ENCODE measurements at places on chromosomes 7 and 10.

- no peak for DNase-seq
Observed at GRCh38 chr7:83267141-83267631, 104.5 kb upstream of the PCLO start.

DNA sequence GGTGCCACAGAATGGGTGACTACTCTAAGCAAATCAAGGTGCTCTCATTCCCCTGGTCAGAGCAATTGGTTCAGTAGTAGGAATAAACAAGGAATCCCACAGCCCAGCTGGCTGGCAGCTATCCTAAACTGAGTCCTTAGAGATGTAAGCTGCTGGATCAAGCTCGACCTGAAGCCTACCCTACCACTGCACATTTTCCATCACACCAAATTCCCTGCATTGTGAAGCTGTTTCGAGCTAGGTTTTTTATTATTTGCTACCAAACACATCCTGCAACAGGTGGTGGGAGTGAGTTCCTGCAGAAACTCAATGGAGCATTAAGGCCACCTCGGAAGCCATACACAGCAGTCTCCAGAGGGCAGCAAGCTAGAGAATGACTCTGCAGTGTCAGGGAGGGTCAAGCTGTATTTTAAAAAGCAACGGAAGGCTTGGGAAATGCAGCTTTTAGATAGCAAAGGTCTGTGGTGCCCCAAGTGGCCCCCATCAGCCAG is 33.7 kb upstream of the TNRC18 start:
- DNase-seq = no peak

GRCh38 chr10:133235265-133235855 is 2.3 kb upstream of the VENTX start:
- no peak for DNase-seq

GRCh38 chr7:28419716-28420115 is 7.4 kb downstream of the CREB5 start:
- no peak for DNase-seq

- DNase-seq = no peak
Observed at GRCh38 chr7:157470017-157470322, 133.2 kb downstream of the DNAJB6 start.

DNA sequence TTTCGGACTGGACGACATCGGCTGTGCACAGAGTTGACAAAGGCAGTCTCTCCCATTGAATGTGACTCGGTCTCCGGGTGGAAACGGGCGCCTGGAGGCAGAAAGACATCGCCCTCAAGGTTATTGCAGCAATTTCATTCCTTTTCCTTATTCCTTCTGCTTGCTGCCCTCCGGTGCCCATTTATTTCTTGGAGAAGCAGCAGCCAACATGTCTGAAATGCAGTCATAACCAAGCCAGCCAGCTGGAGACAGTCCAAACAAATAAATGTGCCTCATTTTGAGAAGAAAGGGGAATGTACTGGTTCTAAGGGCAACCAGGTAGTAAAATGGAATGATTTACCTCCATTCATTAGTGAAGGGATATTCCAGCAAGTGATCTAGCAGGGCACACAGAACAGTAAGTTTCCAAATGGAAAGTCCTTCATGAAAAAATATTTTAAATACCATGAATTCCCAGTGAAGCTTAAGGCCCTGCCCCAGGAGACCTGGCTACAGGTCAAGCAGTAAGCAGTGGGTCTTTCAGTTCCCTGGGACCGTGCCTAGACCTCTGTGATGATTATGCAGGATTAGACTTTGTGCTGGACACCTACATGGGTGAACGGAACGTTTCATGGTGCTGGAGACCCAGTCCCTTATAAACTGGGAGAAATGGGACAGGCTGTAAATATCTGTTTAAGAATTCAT is 86.6 kb downstream of the ABLIM1 start:
- no peak for DNase-seq

- no peak for DNase-seq
Observed at GRCh38 chr7:119996634-119997033, 276.3 kb upstream of the KCND2 start.

DNA sequence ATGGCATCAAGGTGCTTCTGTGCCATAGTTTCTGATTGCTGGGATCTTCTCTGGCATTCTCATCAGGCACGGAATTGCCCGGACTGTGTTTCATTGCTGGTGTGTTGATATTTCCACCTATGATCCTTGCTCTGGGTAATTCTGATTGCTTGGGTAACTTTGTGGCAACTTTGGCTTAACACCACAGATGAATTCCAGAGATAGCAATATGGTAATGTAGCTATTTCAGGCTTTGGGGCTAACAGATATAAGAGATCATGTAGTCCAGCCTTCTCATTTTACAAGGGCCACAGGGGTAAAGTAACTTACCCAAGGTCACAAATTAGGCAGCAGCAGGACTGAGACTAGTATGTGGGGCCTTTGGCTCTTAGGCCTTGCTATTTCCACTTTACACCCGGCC is 53.9 kb upstream of the PLPP4 start:
- no peak for DNase-seq

- no peak for DNase-seq
Observed at GRCh38 chr7:95976369-95977060, 204.2 kb downstream of the DYNC1I1 start.

- DNase-seq = no peak
Observed at GRCh38 chr10:123146894-123147634, 872 bp upstream of the HMX2 start.

GRCh38 chr7:70047891-70048448 is 449.7 kb downstream of the AUTS2 start:
- DNase-seq = no peak

DNA sequence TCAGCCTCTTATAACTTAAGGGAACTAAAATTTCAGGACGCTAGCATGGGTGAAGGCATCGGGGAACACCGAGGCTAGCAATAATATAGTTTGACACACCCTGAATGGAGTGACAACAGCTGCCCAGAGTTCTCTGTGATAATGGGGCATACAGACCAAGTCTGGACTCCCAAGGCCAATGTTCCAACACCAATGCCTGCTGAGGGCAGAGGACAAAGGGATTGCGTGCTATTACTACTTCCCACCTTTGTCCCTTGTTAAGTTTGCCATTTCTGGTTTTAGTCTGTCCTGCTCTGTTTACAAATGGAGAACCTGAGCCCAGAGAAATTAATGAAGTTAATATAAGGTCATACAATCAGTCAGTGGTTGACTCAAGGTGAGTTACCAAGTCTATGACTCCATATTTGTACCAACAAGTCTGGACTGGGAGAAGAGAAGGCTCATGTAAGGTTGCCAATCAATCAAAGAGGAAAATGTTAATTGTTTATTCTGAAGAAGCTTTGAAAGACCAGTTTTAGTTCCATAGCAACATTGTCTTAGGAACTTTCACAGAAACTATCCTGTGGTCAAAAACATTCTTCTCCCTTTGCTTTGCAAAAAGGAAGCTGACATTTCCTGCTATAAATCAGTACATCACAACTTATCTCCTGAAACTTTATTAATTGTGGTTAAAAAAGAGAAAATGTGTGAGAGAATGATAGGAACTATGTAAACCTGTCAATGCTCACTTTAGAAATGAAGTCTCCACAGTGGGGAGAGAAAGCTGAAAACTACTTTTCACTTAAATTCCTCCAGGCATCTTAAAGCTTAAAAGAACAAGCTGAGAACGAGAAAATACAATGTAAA is 74.5 kb downstream of the CCDC6 start:
- DNase-seq = no peak

DNA sequence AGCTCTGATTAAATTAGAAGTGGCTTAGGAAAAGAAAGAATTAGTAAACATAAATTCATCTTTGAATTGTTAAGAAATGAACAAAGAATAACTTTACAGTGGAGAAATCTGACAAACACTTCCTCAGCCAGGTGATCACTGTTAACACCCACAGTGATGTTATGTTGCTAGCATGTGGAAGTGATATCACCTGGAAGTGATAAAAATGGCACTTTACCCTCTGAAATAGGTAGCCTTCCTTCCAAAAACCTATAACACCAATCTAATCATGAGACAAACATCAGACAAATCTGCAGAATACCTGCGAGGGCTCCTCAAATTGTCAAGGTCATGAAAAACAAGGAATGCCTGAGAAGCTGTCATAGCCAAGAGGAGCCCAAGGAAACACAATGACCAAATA is 59.5 kb downstream of the SNX10 start:
- DNase-seq = no peak

DNA sequence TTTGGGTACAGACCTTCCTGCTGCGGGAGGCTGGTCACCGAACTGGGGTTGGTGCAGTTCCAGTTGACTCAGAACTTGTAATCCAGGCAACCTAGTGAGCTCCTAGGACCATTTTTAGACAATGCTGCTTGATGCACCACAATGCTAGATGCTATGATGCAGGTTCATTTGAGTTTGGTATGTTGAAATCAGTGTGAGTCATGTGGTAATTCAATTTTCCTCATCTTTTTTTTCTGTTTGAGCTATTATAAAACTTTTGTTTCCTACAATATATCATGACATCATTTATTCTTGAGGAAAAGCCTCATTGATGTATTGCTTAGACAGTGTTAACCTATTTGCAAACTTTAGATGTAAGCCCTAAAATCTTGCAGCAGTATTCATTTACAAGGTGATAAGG is 40.9 kb upstream of the MTPN start:
- no peak for DNase-seq

GRCh38 chr7:1977059-1977875 is 255.5 kb downstream of the MAD1L1 start:
- DNase-seq = no peak

DNA sequence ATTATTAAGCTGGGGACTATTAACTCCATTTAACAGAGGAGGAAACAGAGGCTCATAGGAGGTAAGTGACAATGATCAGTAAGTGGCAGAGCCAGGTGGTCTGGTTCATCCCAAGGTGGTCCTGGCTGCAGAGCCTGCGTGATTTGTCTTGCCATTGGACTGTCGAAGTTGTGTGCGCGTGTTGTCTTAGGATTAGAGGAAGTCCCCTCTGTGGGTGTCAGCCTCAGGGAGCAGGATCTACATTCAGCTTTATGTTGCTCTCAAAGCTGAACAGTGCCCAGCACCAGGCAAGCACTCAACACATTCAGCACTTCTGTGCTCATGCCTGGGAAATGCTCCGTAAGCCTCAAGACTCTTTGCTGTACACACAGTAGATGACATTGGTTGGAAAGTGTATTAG is 139.5 kb downstream of the HERPUD2 start:
- DNase-seq = no peak

DNA sequence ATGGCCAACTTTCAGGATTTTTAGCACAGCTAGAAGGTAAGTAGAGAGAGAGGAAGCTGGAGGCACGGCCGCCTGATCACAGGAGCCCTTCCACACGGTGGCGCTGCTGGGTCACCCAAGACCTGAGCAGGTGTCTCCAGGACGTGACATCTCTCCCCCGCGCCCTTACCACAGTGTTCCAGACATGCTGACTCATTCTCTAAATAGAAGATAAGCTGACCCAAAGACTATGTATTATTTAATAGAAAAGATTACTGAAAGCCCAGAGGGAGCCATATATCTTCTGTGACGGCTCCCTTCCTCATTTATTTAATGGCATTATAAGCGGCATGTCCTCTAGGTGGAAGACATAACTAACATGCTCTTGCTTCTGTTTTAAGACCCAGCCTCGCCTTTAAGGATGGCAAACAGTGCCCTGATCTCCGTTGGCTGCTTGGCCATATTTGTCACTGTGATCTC is 26.0 kb upstream of the MALSU1 start:
- DNase-seq = peak; percentile 94

GRCh38 chr7:157674027-157674714 is 337.4 kb downstream of the DNAJB6 start:
- DNase-seq = peak; percentile 11

DNA sequence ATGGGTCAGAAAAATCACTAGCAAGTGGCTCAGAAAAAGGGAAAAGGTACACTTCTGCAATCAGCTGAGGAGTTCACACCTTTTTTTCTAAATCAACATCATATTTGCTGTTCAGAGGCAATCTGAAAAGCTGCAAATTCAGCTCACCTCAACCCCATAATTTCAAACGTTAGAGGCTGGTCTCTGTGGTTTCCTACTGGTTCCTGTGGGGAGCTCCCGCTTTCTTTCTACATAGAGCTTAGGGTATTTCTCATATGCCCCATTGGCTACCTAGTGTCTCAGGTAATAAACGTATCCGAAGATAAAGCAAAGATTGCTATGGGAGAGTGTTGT is 5.2 kb upstream of the ZNF22 start:
- no peak for DNase-seq

DNA sequence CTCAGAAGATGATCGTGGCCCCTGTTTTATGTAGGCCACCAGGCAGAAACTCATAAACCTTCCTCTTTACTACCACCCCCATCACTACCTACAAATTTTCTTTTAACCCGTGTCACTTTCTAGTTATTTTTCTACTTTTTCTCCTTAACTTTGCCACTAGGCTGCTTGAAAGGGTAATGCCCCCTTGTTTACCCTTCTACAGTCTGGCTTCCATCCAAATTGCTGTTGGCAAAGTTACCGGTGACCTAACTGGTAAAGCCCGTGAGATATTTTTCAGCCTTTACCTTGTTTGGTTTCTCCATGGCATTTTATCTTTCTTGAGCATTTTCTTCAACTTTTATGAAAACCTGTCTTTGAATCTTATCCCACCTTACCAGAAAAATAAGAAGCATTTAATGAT is 153.0 kb downstream of the WNT2 start:
- no peak for DNase-seq

DNA sequence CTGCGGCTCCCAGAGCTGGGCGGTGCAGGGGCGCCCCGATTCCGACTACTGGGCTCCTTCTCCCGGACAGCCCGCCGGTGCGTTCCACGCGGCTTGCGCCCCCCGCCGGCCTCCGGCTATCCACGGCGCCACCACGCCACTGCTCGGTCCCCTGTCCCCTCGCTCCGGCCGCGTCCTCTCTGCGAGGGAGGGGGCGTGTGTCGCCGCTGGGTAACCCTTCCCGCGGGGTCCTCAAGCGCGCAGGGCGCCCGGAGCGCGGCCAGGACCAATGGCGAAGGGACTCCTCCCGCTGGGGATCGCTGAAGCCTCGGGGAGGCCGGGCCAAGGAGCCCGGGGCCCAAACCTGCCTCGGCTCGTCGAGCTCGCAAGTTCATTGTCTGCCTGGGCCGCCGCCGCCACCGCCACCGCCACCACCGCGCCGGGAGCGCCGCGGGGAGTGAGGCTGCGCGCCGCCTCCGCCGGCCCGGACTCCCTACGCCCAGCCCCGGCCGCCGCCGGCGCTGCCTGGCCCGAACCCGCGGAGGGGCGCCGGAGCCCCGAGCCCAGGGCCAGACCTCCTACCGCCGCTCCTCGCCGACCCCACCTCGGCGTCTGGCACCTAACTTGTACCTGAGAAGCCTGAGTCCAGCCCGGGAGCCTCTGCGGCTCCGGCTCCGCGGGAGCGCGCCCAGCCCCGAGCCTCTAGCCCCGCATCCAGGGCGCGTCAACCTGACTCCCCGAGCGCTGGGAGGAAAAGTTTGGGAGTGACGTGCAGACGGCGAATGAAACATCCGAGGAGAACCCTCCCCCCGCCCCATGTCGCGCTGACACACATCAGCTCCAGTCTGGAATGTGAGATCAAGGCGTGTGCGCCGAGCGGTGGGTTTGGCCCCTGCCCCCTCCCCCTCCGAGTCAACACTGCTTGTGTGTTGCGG is at the start of gene CHST15:
Gene CHST15 (minus strand): TSS at position 739 of the 914 bp plus-strand sequence. CDS start 47,386 bp downstream, outside the sequence.
- DNase-seq = peak; percentile 26

- DNase-seq = no peak
Observed at GRCh38 chr10:124279882-124280281, 138.8 kb downstream of the OAT start.

GRCh38 chr7:89232-90019 is 102.9 kb upstream of the FAM20C start:
- DNase-seq = no peak

GRCh38 chr7:74027683-74028320 is at the start of gene ELN:
Gene ELN, plus strand, starts transcription at chr7:74028173. Its CDS starts 15 bp downstream, at chr7:74028188.
- no peak for DNase-seq

- DNase-seq = no peak
Observed at GRCh38 chr10:3933733-3934132, 148.7 kb upstream of the KLF6 start.

- no peak for DNase-seq
Observed at GRCh38 chr10:126042354-126042753, 146.0 kb downstream of the FANK1 start.

All from activated naive CD4-positive, alpha-beta T cell treated with anti-CD3 and anti-CD28 coated beads, Interleukin-2, amount 10 ng/mL, durations not matched to agents 7 days and 5 days (primary cell).